HL-60 (cell line): ENCODE measurements at places on chromosomes 5 and 9.
A peak's percentile ranks its signal among the peaks of the same experiment; 100 is the strongest.

GRCh38 chr9:91896097-91896496 is 53.9 kb downstream of the ROR2 start:
- DNase-seq, result no peak

DNA sequence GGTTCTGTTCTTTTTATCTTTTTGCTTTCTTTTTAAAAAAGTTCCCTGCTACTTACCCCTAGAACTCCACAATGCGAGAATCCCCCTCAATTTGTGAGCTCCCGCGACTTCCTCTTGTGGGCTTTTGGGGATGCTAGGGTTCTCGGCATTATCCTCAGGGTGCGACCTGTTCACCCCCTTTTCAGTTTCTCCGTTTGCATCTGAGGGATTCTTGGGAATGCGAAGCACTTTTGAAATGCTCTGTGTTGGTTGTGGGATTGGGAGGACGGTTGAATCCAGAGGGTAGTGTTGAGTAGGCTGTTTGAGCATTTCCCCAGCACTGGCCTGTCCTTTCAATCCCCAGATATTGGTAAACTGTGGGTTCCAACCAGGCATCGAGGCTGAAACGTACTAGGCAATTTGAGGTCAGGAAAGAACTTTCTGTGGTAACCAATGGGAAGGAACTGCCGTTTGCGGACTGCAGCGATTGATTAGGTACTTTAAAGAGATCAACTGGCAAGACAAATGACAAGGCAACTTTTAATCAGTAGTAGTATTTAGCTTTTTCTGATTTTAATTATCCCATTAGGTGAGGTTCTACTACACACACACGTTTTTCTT is 415 bp downstream of the XRCC4 start:
- peak; percentile 25 for DNase-seq

DNA sequence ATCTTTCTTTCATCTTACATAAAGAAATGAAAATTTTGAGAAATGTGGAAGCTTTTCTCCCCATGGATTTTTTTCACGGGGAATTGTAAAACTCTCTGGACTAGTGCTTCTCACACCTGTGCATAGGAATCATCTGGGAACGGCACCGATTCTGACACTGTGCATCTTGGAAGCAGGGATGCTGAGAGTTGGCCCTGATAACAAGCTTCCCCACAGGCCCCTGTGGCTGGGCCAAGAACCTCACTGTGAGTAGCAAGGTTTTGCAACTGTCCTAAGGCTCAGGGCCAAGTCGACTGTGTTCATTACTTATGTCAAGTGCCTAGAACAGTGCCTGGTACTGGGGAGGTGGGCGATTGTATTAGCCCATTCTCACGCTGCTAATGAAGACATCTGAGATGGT is 107.9 kb upstream of the ICE1 start:
- no peak for DNase-seq

- no peak for DNase-seq
These were observed 86.7 kb upstream of the TAS2R1 start for GRCh38 chr5:9716838-9717281.

- no peak for DNase-seq
These were observed 202.8 kb downstream of the MLLT3 start for GRCh38 chr9:20419533-20419932.

DNA sequence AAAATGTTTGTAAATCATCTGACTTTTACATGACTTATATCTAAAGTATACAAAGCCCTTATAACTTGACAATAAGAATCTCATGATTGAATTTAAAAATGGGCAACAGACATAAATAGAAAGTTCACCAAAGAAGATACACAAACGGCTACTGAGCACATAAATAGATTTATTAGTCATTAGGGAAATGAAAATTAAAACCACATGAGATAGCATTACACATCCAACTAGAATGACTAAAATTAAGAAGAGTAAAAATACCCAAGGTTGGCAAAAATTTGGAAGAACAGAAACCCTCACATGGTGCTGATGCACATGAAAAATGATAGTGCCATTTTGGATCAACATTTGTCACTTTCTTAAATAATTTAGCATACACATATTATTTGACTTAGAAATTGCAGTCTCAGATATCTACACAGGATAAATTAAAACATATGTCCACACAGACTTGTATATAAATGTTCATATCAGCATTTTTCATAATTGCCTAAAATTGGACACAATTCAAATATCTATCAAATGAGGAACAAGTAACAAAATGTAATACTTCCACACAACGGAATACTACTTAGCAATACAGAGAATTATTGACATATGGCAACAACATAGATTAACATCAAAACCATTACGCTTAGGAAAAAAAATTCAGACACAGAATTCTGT is 359.1 kb upstream of the DAB2 start:
- no peak for DNase-seq

GRCh38 chr5:112006721-112007120 is 249.7 kb upstream of the NREP start:
- no peak for DNase-seq
